Hepatic stellate cell (primary cell): ENCODE measurements at places on chromosomes 2 and 18.

GRCh38 chr2:150426315-150426714 lies 61.2 kb downstream of the RND3 start:
- no peak for DNase-seq

DNA sequence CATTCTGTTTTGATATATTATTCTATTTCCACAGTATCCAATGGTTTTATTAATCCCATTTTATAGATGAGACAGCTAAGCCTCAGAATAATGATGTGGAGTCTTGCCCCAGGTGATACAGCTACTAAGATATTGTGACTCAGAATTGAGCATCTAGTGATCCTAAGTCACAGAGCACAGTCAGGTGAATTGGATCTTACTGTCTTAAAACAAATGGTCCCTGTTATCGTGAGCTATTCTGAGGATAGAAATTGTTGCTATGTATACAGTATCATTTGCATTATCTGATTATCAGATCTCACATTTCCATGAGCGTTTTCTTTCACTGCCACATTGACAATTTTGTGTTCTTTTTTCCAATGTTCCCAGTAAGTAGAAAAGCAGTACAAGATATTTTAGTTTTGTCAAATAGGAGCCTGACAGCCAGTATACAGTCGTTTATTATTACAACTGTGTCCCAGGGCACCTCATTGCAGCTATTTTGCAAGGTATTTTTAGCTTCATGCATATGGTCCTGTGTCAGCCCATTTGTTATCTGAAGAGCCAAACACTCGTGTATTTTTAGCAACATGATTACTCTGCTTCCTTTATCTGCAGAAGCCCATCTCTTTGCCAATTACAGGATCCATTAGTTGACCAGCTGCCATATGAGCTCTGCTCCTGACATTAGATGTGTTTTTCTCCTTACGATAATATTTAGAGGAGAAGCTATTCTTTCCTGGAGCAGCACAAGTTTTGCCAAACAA lies 25.1 kb upstream of the SGPP2 start:
- no peak for DNase-seq

- no peak for DNase-seq
Measured at GRCh38 chr2:149258531-149258930, 71.9 kb upstream of the LYPD6 start.

GRCh38 chr18:79590191-79591031 lies 89.2 kb upstream of the CTDP1 start:
- DNase-seq: no peak

GRCh38 chr2:38933653-38934052 lies 44.0 kb downstream of the ARHGEF33 start:
- no peak for DNase-seq

DNA sequence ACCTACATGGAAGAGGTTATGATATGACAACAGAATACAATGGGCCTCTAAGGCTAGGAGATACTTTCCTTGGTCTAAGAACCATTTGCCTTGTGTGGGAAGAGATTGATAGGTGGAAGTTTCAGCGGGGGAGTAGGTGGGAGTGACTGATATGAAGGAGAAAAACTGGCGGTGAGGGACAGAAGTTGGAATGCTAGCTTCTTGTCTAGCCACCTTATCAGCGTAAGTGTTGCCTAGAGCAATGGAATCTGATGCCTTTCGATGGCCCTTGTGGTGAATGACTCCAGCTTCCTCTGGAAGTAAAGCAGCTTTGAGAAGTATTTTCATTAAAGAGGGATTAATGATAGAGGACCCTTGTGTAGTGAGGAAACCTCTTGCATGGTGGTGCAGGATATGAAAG lies 121.3 kb upstream of the GULP1 start:
- DNase-seq: no peak

GRCh38 chr18:23943104-23943503 lies 71.5 kb upstream of the TTC39C start:
- no peak for DNase-seq

DNA sequence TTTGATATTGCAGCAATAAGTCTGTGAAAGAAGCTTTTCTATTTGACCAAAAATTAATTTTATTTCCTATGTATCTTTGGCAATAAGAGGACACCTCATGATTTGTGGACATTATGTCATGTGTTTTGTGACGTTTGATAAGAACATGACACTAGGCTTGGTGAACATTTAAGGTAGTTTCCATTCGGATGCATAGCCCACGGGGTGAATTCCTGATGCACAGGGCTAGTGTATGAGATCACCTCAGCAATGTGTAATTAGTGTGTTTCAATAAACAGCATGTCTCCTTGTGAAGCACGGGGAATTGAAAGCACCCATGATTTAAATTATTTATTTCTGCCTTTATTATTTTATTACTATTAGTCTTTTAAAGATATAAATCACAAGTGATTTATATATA lies 146.1 kb upstream of the LINC00305 start:
- no peak for DNase-seq

GRCh38 chr18:77203071-77203470 lies 46.6 kb upstream of the GALR1 start:
- DNase-seq: peak; percentile 40

- no peak for DNase-seq
Measured at GRCh38 chr2:211141646-211142045, 585.2 kb downstream of the CPS1 start.

- no peak for DNase-seq
Measured at GRCh38 chr2:239892441-239893235, 132.5 kb downstream of the NDUFA10 start.

DNA sequence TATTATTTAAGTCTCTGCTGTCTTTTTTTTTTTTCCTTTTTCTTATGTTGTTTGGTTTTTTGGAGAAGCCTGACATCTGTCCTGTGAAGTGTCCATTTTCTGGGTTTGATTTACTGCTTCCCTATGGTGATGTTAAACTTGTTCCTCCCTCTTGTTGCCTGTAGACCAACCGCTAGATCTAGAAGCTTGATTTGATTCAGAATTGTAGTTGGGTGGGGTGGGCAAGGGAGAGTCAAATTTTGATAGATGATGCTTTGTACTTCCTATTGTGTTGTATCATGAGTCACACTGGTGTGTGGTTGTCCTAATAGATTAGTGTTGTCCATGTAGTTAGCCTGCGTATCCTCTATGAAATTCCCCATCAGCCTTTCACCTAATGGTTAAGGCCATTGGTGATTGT lies 35.4 kb downstream of the CAB39 start:
- DNase-seq: no peak
